ENCODE measurements at places on chromosomes 1 and 21.

- DNase-seq, result peak; percentile 93
Measured at GRCh38 chr1:40782371-40782956, 1.1 kb upstream of the KCNQ4 start.

- DNase-seq, result no peak
Measured at GRCh38 chr1:245247356-245247755, 92.6 kb downstream of the KIF26B start.

- DNase-seq, result no peak
Measured at GRCh38 chr21:14900058-14900457, 164.7 kb downstream of the NRIP1 start.

DNA sequence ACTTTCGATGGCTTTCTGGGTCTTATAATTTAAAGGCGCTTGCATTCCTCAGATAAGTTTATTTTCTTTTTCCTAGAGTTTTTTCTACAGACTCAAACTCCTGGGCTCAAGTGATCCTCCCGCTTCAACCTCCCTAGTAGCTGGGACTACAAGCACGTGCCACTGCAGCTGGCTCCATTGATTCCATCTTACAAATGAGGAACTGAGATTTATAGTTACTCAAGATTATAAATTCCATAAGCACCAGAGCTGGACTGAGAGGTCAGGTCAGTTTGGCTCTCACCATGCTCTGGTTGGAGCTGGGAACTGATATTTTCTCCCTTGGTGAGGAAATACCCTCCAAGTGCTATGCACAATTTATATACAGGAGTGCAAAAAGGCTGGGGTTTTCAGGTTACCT, 13.4 kb upstream of the PRPF38B start:
- no peak for DNase-seq

DNA sequence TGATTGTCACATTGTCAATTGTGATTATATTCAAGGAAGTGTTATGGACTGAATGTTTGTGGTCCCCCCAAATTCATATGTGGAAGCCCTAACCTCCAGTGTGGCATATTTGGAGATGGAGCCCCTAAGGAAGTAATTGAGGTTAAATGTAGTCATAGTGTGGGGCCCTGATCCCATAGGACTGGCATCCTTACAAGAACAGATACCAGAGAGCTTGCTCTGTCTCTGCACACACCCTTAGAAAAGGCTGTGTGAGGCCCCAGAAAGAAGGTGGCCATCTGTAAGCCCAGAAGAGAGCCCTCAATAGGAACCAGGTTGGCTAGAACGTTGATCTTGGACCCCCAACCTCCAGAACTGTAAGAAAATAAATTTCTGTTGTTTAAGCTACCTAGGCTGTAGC, 28.1 kb downstream of the VANGL1 start:
- no peak for DNase-seq

- DNase-seq, result no peak
Measured at GRCh38 chr1:225860107-225860506, 22.1 kb downstream of the TMEM63A start.

DNA sequence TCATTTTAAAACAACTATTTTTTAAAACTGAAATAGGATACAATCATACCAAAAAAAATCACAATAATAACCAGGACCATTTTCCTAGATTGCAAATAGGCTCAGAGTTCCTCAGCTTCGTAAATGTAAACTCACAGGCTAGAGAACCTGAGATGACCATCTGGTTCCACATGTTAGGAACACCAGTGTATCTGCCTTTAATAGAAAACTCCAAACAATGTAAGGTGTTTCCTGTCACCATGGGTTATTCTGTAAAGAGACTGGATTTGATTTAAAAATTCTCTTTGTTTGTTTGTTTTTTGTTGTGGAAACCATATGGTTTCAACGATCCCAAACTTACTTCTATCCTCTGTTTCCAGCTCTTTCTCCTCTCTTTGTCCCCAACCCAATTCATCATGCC, 197.5 kb downstream of the ZZZ3 start:
- no peak for DNase-seq

Data from DMS 273 treated with DMSO at 0.1 percent for 48 hours (cell line).